ENCODE measurements at places on chromosomes 2 and 18.

- no peak for DNase-seq
These were observed 90.8 kb downstream of the STRADB start for GRCh38 chr2:201542291-201542690.

GRCh38 chr2:25379535-25379934, 37.8 kb upstream of the DNMT3A start:
- DNase-seq = no peak

GRCh38 chr18:68448736-68449135, 266.2 kb downstream of the TMX3 start:
- DNase-seq = peak; percentile 68

DNA sequence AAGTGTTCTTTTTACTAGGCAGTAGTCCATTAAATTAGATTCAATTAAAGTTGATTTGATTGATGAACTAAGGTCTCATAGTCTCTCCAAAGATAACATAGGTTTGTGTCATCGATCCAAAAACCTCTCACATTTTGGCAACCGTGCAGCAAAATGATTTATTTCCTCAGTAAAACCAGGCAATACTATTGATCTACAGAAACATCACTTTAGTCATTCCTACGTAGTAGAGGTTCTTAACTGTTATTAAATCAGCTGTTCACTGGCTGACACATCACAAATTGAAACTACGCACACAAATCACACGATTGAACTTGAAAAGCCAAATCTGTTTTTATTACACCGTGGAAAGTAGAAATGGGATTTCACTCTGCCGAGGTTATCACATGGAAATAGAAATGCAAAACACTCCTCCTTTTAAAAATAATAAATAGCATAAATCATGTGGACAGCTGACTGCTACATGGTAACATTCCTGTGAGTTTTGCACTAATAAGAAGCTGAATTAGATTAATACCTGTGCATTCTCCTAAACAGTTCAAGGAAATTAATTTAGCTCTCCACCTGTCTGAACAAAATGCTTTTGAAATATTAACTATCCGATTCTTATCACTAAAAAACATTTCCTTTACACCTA, 262.5 kb downstream of the CDH20 start:
- no peak for DNase-seq

DNA sequence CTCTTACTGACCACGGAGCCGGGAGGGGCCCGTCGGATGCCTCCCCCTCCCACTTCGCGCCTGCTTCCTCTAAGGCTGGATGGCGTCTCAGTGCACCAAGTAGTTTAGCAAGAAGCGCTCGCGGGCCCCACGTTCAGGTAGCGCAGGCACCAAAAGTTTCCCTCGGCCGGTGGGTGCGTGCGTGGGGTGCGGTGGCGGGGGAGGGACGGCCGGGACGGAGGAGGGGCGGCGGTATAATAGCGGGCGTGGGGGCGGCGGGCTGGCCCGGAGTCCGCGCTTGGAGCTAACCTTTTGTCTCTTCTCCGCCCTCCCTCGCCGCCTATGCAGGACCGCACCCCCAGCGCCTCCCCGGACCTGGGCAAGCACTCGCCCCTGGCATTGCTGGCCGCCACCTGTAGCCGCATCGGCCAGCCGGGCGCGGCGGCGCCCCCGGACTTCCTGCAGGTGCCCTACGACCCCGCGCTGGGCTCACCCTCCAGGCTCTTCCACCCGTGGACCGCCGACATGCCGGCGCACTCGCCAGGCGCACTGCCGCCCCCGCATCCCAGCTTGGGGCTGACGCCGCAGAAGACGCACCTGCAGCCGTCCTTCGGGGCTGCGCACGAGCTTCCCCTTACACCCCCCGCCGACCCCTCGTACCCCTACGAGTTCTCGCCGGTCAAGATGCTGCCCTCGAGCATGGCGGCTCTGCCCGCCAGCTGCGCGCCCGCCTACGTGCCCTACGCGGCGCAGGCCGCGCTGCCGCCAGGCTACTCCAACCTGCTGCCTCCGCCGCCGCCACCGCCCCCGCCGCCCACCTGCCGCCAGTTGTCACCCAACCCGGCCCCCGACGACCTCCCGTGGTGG, 1.0 kb downstream of the SP5 start:
- no peak for DNase-seq

- no peak for DNase-seq
These were observed 357.4 kb downstream of the METTL4 start for GRCh38 chr18:2213905-2214304.

DNA sequence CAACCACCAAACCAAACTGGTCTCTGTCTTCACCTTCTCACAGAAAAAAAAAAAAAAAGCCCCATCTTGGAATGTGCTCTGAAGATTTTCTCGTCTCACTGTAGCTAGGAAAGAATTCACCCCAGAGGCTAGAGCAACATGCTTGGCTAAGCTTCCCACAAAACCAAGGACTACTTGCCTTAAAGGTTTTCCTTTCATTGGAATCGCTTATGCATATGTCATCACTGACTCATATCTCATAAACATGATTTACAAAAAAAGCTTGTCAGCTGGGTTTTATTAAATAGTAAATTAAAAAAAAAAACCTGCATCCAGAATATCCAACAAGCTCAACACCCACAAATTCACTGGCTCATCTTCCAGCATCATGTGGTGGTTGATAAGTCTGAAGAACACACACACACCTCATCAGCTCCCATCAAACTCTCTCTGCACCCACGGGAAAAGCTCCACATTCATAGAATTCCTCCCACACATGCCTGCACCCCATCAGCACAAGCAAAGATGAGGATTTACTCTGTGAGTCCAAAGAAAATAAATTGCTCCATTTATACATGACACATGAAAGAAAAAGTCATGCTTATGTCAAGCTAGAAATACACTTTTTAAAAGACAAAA, 182.0 kb upstream of the TRIB2 start:
- DNase-seq = peak; percentile 94

- DNase-seq = peak; percentile 85
These were observed 65.1 kb upstream of the CTLA4 start for GRCh38 chr2:203802342-203803052.

GRCh38 chr2:144364944-144365738, 154.8 kb downstream of the ZEB2 start:
- DNase-seq = no peak

- DNase-seq = no peak
These were observed 212.8 kb downstream of the MYCN start for GRCh38 chr2:16152928-16153753.

DNA sequence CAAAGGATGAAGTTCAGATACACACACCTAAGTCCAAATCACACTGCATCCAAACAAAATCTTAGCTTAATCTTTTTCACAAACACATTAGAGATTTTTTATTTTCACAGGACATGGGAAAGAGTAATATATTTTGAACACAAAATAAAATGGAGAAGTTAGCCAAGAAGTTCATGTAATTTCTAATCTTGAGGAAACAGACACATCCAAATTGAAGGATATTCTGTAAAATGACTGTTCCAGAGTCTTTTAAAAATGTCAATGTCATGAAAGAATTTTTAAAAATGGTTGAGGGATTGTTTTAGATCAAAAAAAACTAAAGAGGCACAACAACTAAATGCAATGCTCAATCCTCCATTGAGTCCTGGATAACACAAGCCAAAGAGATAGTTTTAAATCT, 12.4 kb upstream of the RAPGEF4 start:
- no peak for DNase-seq

- no peak for DNase-seq
These were observed 168.8 kb downstream of the PHLPP1 start for GRCh38 chr18:62883937-62884735.

DNA sequence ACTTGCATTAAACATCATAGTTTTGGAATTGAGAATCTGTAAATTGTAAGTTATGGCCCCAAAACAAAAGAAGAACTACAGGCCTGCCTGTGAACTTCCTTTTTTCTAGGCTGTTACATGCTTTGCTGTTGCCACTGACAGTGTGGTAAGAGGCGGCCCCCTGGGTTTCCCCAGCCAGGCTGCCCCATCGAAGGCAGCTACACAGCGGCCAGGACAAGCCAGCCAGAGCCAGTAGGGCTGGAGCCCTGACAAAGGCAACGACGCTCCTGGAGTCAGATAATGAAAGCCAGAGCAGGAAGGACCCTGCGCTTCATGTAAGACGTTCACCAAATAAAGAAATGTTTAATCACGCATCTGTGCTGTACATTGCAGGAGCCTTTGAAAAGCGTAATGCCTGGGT, 55.0 kb downstream of the ANKRD44 start:
- DNase-seq = no peak

DNA sequence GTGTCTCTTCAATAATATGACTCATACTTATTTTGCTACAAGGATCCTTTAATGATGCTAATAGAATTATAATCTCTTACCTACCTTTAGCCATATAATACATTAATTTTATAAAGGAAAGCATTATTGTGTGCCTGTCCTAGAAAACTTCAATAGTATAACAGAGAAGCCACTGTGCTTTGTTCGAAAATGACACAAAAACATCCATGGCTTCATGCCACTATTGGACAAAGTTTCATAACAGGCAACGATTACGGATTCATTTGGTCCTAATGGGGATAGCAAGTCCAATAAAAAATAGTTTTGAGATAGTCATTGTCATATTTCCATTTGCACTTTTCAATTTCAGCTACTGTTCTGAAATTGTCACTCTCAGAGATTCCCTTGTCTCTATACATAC, 52.5 kb upstream of the CCDC150 start:
- no peak for DNase-seq
